ENCODE measurements at places on chromosomes 7 and 10.

- DNase-seq: no peak
These were observed at the start of gene HOXA6 for GRCh38 chr7:27147199-27148030. Gene HOXA6, minus strand, starts transcription at chr7:27147774. Its CDS starts 25 bp downstream, at chr7:27147749.

DNA sequence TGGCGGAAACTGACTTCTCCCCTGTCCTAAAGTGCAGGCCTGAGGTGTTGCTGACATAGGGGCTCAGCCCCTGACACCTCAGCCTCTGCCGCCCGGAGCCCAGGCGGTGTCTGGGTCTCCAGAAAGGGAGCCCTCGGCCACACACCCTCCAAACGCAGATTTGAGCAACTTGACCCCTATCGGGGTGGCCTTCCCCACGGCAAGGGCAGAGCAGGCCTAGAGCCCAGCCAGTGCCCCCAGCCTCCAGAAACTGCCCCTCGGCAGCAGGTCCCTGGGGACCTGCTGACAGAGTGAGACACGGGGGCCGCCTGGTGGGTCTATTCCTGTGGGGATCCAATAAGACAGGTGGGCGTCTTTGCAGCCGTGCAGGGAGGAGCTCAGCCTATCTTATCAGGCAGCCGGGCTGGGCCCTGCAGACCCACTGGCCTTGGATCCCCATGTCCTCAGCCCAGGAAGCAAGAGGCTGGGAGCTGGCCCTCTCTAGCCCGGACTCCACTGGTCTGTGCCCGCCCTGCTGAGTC is 11.0 kb downstream of the TMEM184A start:
- no peak for DNase-seq

DNA sequence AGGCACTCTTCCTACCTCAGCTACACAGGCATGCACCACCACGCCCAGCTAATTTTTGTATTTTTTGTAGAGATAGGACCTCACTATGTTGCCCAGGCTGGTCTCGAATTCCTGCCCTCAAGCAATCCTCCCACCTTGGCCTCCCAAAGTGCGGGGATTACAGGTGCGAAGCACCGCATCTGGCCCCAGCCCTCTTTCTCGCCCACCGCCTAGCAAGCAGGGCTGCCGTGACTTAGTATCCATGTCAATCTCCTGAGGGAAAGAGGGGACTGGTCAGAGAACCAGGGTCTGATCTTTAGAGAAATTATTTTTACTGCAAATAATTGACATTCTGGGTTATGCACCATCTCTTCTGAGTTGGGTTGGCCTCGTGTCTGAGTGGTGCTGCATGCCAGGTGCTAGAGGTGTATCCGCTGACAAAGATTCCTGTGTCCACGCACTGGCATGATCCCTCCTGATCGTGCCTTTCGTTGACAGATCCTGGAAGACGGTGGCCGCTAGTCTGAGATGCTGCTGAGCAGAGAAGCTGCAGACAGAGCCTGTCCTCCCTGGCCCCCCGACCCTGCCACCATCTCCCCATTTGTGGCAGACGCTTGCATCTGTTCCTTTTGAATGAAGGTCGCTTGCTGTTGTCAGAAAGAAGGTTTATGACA is 22.7 kb downstream of the WIPI2 start:
- no peak for DNase-seq

- DNase-seq: peak; percentile 65
These were observed 212.6 kb upstream of the FRMD4A start for GRCh38 chr10:14543046-14543903.

- no peak for DNase-seq
These were observed 24.7 kb downstream of the VWC2 start for GRCh38 chr7:49797987-49798660.

- no peak for DNase-seq
These were observed 143.7 kb downstream of the SLIT1 start for GRCh38 chr10:97042081-97042480.

GRCh38 chr10:121952226-121952625 is 22.8 kb downstream of the NSMCE4A start:
- DNase-seq: no peak

DNA sequence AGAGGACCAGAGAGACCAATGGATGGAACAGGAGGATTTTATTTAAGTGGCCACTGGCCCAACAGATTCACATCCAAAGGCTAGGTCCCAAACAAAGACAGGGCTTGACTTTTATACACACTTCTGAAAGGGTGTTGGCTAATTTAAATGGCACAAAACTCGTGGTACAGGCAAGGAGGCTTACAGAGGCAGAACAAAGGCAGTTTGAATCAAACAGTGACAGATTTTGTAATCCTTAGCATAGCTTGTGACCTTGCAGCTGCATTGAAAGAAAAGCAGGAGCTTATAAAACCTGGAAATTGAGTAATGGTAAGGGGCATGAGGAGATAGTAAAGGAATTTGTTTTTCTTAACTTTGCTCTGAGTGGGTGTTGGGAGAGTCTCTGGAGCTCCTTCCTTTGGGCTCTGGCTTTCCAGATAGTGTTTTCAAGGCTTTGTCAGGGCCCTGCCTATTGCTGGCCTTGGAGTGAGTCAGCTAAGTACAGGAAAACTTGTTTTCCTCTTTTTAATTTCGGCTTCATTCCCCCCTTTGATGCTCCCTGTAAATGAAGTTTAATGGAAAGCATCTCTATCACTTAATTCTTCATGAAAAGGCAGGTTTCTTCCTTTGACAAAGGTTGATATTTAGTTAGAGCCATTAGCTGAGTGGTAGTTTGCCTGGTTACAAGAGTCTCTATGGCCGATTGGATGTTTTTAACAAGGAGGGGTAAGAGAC is 96.9 kb downstream of the TRIM24 start:
- DNase-seq: no peak

DNA sequence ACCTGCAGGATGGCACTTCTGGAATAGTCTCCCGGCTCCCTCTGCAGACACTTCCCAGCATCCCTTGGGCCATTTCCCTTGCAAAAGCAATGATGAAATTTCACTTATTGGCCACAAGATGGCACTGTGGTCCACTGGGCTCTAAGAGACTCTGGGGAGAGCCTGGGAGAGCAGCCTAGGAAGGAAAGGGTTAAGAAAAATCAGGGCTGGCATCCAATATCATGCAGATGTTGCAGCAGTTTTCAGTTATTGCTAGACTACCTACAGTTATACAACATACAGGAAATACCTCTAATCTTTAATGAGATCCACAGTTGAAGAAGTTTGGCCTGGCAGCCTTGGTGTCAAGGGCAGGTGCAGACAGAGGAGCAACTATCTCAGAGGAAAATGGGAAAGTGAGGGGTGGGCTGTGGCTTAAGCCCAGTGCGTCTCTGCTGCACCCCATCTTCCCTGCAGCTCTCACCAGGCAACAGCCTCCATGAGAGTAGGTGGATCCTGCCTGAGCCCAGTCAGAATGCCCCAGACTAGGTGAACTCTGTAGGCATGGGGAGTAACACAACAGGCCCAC is 100.2 kb upstream of the PRSS58 start:
- DNase-seq: peak; percentile 51

DNA sequence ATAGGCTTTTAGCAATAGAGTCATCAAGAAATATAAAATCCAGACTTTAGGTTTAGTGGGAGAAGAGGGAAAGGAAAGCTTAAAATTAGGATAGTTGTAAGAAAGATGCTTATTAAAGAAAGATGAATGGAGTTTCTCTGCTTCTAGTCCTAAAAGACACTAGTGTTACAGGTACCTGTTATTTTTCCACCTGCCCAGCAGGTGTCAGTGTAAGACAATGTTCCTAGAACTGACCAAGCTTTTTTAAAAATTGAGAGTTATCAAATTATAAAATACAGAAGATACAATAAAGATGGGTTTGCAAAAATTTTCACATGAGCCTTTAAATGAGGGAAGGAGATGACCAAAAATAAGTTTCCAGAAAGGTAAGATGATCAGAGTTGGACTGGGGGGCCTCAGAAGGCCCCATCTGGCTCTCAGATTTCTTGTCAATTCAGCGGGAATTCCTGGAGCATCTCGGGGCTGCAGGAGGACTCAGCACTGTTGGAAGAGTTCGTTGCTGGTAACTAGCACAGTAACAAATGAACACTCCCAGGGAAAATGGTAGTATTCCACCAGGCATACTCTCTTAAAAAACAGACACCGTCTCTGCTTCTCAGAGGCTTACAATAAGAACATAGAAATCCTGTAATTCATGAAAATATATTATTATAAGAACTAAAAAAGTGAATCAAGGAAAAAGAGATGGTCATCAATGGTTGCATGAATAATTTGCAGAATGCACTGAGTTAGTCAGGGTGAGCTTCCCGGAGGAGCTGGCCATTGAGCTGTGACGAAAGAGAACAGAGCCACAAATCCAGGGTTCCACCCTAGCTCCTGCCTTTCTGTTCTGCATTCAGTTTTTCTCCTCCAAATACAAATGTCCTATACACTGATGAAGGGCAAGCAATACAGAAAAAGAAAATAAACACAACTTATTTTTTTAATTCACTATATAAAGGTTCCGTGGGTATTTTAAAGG is 71.8 kb upstream of the PIK3CG start:
- DNase-seq: peak; percentile 58

DNA sequence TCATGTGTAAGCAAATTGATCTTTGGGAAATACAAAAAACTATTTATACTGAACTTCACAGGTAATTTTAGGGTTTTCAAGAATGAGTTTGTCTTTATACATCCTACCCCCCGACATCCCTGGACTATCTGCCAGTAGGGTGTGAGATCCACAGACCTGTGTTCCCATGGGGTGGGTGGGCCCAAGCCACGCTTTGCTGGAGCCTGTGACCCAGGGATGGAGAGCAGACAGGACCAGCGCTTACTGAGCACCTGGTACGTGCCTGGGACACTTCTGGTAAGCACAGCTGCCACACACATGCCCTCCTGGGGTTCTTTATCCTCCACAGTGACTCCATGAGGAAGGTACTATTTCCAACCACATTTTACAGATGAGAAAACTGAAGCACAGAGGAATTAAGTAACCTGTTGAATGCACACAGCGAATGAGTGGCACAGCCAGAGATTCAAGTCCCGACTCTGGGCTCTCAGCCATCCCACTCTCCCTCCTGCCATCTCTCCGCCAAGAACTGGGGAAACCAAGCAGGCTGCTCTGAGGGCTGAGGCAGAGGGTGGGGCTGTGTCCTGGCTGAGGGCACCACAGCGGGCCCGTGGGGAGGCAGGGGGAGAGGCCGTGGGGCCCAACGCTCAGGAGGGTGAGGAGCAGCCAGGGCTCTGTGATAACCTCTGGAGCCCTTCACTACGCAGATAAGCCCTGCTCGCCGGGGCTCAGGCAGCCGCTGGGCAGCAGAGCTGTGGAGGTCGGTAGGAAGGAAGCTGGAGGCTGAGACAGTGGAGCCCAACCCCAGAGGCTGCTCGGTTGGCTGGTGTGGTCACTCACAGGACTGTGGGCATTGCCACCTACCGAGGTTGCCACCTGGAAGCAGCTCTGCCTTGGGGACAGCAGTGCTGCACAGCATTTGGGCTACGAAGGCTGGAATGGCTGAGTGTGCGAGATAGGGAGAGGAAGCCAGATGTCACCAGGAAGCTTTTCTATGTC is 124.2 kb downstream of the ARHGAP22 start:
- DNase-seq: no peak

DNA sequence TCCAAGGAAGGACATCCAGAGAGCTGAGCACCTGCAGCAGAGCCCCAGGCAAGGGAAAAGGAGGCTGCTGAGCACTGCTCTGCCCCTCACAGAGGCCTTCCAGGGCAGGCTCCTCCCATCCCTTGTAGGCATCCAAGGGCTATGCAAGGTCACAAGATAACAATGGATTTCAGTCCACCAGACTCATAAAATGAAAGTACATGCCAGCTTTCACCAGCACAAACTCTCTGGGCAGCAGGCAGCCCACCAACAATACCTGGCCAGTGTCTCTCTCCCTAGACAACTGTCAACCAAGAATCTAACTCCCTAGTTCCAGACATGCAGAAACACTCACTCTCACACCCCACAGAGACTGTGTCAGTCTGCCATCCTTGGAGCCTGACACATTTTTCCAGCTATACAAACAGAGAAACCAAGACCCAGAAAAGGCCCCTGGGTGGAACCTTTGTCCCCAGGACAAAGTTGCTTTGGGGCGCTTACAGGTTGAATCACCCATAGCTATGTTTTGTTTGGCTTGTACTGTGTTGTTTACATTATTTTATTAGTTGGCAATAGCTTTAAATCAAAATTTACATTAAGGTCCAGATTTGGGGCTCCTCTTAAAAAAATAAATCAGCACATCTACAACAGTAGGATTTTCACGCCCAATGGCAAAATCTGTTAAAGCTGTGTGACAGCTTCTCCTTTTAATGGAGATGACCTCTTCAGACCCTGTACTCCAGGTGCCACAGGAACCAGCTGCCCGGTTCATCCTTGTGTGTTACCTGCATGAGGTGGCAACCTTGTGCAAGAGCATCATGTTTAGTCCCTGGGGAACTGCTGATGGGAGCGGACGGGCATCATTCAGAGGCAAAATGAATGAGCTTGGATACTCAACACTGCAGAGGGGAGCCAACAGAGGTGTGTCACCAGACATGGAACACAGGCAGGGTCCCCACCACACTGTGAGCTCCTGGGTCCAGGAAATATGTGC is 5.2 kb downstream of the GRID1 start:
- no peak for DNase-seq

DNA sequence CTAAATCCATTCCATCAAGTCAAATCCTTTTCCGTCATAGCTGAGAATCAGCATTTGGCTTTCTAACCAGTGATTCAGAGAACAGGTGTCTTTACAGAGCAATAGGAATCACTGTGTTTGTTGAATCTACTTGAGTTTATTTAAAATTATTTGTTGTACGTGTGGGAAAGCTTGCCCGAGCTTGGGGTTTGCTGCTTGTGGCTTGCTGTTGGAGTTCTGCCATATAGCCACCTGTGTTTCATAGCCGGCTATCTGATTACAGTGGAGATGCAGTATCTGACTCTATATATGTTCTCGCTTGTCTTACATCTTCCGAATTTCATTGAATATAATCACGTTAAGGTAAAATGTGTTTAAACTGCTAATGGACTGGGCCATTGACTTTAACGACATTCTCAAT is 274.3 kb upstream of the MKI67 start:
- DNase-seq: no peak

GRCh38 chr7:51244885-51245284 is 71.7 kb downstream of the COBL start:
- no peak for DNase-seq

DNA sequence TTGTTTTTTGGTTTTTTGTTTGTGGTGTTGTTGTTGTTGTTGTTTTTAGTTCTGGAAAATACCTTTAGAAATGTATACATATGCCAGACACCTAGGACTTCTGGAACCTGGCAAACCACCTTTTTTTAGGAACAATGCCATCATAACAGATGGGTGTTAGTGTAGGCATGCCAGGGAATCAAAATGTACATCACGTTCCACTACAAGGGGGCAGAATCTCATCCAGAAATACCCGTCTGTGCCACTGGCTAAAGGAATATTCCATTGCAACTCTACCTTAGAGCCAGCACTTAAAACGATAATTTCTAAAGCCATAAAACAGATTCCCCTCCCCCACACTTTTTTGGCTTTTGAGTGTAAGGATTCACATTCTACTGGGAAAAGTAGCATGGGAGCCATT is 239.8 kb downstream of the ETV1 start:
- DNase-seq: no peak

DNA sequence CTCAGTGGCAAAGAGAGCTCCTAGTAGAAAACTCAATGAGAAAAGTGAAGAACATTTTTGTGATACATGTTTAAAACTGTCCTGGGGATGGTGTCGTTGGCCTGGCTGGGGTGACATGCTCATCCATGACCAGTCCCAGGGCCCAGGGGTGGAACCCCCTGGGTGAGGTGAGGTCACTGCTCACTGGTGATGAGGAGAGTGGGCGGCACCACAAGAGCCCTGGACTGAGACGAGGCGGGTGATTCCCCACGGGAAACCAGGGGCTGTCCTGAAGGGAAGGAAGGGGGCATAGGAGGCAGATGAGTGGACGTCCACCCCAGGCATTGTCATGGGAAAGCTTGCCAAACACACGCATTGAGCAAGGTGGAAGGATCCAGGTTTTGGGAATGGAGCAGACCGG is 54.6 kb downstream of the HTR5A start:
- DNase-seq: no peak

GRCh38 chr7:118735441-118735840 is 510.9 kb downstream of the ANKRD7 start:
- DNase-seq: no peak

Data from activated CD8-positive, alpha-beta T cell treated with anti-CD3 and anti-CD28 coated beads, Interleukin-2, amount 10 ng/mL, durations not matched to agents 7 days and 5 days (primary cell).